GM23248 (cell line): ENCODE measurements at places on chromosomes 13 and 19.
A peak's percentile ranks its signal among the peaks of the same experiment; 100 is the strongest.

GRCh38 chr13:102328909-102329308 is 72.9 kb downstream of the FGF14 start:
- DNase-seq, result no peak

DNA sequence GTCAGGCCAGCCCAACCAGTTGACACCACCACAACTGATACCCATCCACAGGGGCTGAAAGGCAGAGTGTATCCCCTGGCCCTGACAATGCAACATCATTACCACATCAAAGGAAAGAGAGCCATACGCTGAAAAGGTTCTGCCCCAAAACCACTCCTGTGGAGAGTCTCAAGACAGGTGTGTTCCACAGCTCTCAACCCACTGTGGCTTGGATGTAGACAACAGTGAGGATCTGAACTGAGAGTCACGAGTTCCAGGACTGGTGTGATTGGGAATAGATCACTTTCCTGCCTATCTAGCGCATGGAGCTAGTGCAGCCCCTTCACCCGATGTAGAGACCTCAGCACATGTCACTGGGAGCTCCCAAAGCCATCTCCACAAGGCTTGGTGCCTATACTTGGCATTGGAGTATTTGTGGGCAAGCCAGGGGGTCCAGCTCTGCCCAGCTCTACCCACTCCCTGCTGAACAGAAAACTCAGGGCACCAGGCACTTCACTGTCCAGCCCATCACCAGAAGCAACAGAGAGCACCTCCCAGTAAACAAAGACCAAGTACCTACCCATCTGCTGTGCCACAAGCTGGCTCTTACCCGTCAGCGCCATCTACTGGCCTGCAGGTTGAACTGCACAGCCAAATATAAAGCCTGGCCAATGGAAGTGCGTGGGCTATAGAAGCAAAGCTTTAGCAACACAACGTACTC is 579.5 kb downstream of the UQCRFS1 start:
- peak; percentile 75 for DNase-seq

GRCh38 chr13:23427881-23428528 is 5.5 kb downstream of the SACS start:
- DNase-seq, result peak; percentile 67

DNA sequence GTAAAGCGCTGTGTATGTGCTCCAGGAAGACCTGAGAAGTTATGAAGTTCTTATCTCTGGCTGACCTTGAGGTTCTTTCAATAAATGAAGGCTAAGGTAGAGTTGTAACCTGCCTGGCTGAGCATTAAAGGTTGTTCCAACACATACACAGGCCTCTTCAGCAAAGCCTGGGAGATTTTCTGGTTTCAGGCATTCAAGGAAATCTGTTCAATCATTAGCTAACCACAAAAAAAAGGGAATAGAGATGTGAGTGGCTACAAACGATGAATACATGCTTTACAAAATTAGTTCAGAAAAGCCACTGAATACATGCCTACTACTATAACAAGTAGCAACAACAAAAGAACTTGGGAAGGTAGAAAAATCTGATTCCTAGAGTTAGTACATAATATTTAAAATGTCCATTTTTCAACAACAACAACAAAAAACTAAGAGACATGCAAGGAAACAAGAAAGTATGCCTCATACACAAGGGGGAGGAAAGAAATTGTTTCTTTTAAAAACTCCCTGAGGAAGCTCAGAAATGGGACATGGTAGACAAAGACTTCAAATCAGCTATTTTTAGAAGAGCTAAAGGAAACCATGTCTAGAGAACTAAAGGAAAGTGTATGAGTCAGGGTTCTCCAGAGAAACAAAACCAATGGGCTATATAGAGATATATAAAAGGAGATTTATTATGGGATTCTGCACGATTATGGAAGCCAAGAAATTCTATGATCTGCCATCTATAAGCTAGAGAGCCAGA is 191.5 kb upstream of the IPO5 start:
- DNase-seq, result no peak

GRCh38 chr19:46860846-46861690 is at the start of gene ARHGAP35:
ARHGAP35 (plus strand) TSS chr19:46860997; CDS start chr19:46918676, 57,679 bp downstream.
- DNase-seq, result peak; percentile 87

GRCh38 chr13:42600943-42601342 is 27.0 kb downstream of the TNFSF11 start:
- DNase-seq, result peak; percentile 6

GRCh38 chr19:29687897-29688728 is 22.9 kb downstream of the PLEKHF1 start:
- DNase-seq, result peak; percentile 75

GRCh38 chr13:102441085-102441484 is 39.2 kb upstream of the FGF14 start:
- no peak for DNase-seq

- DNase-seq, result peak; percentile 84
Measured at GRCh38 chr13:75785130-75785529, 149.0 kb downstream of the LMO7 start.

GRCh38 chr19:10334588-10335351 is 1.4 kb upstream of the RAVER1 start:
- peak; percentile 99 for DNase-seq

- DNase-seq, result no peak
Measured at GRCh38 chr13:91572944-91573598, 174.7 kb downstream of the GPC5 start.
